Chondrocyte (in vitro differentiated cells): ENCODE measurements at places on chromosomes 6 and 20. TPM values are rescaled to one million over a fixed set of nuclear protein-coding genes. Genes with fewer than 3 reads are reported as not detected.

EPHA7 gene
- total RNA-seq, result 55.4 to 83.5 TPM (median 55.4 TPM) in 3 replicates

RBPJL gene
- not detected in 3 replicates for total RNA-seq

HLA-DQA1 gene
- total RNA-seq, result not detected in 3 replicates

BHLHE23 gene
- not detected in 3 replicates for total RNA-seq

TMEM217 gene
- total RNA-seq, result 1.8 to 4.5 TPM (median 4.0 TPM) in 3 replicates

MAPK13 gene
- total RNA-seq, result 0.48 to 1.0 TPM (median 0.97 TPM) in 3 replicates

FHL5 gene
- total RNA-seq, result not detected in 3 replicates

AKAP7 gene
- 2.9 to 5.0 TPM (median 3.5 TPM) in 3 replicates for total RNA-seq

CUL7 gene
- total RNA-seq, result 53.6 to 64.8 TPM (median 54.3 TPM) in 3 replicates

HLA-DMB gene
- not detected in 3 replicates for total RNA-seq

FERMT1 gene
- 0.51 to 2.1 TPM (median 0.52 TPM) in 3 replicates for total RNA-seq

CDH26 gene
- not detected in 3 replicates for total RNA-seq

MKKS gene
- 12.6 to 16.2 TPM (median 12.6 TPM) in 3 replicates for total RNA-seq

COL21A1 gene
- 68.9 to 173 TPM (median 76.2 TPM) in 3 replicates for total RNA-seq

ZNF311 gene
- total RNA-seq, result 0.41 to 0.80 TPM (median 0.52 TPM) in 3 replicates

HCRTR2 gene
- total RNA-seq, result not detected in 3 replicates

RIMS4 gene
- total RNA-seq, result 1.4 to 2.1 TPM (median 1.7 TPM) in 3 replicates

MGME1 gene
- 13.6 to 21.3 TPM (median 15.1 TPM) in 3 replicates for total RNA-seq

MYO6 gene
- 32.5 to 56.0 TPM (median 34.4 TPM) in 3 replicates for total RNA-seq

PSORS1C1 gene
- 4.2 to 6.0 TPM (median 5.5 TPM) in 3 replicates for total RNA-seq

LY86 gene
- total RNA-seq, result not detected in 3 replicates

TMEM244 gene
- total RNA-seq, result not detected in 3 replicates

STMN3 gene
- total RNA-seq, result 7.8 to 15.0 TPM (median 7.8 TPM) in 3 replicates

SLCO4A1 gene
- not detected in 3 replicates for total RNA-seq

GRM1 gene
- not detected in 3 replicates for total RNA-seq

MRAP2 gene
- total RNA-seq, result 17.6 to 47.0 TPM (median 19.5 TPM) in 3 replicates

NRSN1 gene
- not detected in 3 replicates for total RNA-seq

BEND6 gene
- total RNA-seq, result 8.9 to 15.8 TPM (median 10.9 TPM) in 3 replicates

TP53RK gene
- 12.0 to 13.3 TPM (median 12.1 TPM) in 3 replicates for total RNA-seq

RAB44 gene
- not detected in 3 replicates for total RNA-seq

GNAS-AS1 gene
- total RNA-seq, result 1.1 to 2.7 TPM (median 1.7 TPM) in 3 replicates

ARMH2 gene
- total RNA-seq, result not detected in 3 replicates

RAET1G gene
- total RNA-seq, result 0.51 to 0.60 TPM (median 0.54 TPM) in 3 replicates

PACSIN1 gene
- total RNA-seq, result 0.15 to 0.21 TPM in 2 of 3 replicates, not detected in the other

CYP21A2 gene
- 0.30 to 0.68 TPM (median 0.41 TPM) in 3 replicates for total RNA-seq

OPN5 gene
- total RNA-seq, result not detected in 3 replicates

PTCHD4 gene
- total RNA-seq, result 0.95 to 7.6 TPM (median 1.1 TPM) in 3 replicates

GJA1 gene
- total RNA-seq, result 194 to 296 TPM (median 295 TPM) in 3 replicates

LY6G6F gene
- total RNA-seq, result not detected in 3 replicates

RPL7L1 gene
- 56.4 to 62.7 TPM (median 58.6 TPM) in 3 replicates for total RNA-seq

METTL24 gene
- total RNA-seq, result 0.62 to 0.67 TPM in 2 of 3 replicates, not detected in the other

NPBWR2 gene
- total RNA-seq, result not detected in 3 replicates

C20orf204 gene
- 0.77 to 3.3 TPM (median 0.97 TPM) in 3 replicates for total RNA-seq

CLDN20 gene
- total RNA-seq, result not detected in 3 replicates

PGK2 gene
- total RNA-seq, result not detected in 3 replicates

PPP1R3G gene
- 0.56 to 2.6 TPM (median 2.2 TPM) in 3 replicates for total RNA-seq

SLC32A1 gene
- not detected in 3 replicates for total RNA-seq

CLIC5 gene
- not detected in 3 replicates for total RNA-seq

SOX18 gene
- 2.1 to 2.8 TPM (median 2.3 TPM) in 3 replicates for total RNA-seq

APOBEC2 gene
- not detected in 3 replicates for total RNA-seq

SEMG1 gene
- not detected in 3 replicates for total RNA-seq

CLVS2 gene
- not detected in 3 replicates for total RNA-seq

B3GALT4 gene
- total RNA-seq, result 6.5 to 9.2 TPM (median 7.3 TPM) in 3 replicates

CCM2L gene
- total RNA-seq, result not detected in 3 replicates

PKHD1 gene
- total RNA-seq, result not detected in 3 replicates

SAMD5 gene
- 9.2 to 23.9 TPM (median 9.4 TPM) in 3 replicates for total RNA-seq

DLL1 gene
- 0.35 to 0.82 TPM (median 0.41 TPM) in 3 replicates for total RNA-seq

BPIFA1 gene
- not detected in 3 replicates for total RNA-seq
